NCI-H1436 (cell line): ENCODE measurements at places on chromosomes 1 and 21.

- no peak for DNase-seq
Observed at GRCh38 chr1:5369223-5369622, 623.0 kb downstream of the NPHP4 start.

DNA sequence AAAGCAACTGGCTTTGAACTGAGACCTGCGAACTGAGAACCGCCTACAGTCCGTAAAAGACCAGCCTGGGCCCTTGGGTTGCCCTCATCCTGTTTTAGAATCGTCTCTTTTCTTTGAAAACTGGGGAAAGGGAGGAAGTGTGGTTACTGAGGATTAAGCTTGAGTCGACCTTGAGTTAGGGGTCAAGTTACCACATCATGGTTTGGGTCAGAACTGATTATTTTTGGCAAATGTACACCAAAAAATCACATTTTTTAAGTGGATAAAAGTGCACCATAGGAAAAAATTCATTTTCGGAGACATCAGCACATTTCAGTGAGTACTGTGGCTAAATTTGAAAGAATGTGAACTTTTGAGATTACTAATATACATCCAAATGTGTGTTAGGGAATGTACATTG lies 76.9 kb upstream of the KAZN start:
- DNase-seq, result no peak

- DNase-seq, result no peak
Observed at GRCh38 chr1:32172621-32173245, 6.7 kb upstream of the TXLNA start.

- DNase-seq, result no peak
Observed at GRCh38 chr1:219076326-219076937, 97.2 kb upstream of the LYPLAL1 start.

DNA sequence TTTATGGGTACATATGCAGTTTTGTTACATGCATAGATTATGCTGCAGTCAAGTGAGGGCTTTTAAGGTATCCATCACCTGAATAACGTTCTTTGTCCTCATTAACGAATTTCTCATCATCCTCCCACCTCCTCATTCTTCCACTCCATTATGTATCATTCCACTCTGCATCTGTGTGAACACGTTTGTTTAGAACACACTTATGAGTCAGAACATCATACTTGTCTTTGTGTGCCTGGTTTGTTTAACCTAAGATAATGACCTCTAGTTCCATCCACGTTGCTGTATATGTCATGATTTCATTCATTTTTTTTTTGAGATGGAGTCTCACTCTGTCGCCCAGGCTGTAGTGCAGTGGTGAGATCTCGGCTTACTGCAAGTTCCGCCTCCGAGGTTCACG lies 6.7 kb upstream of the MPC2 start:
- DNase-seq, result no peak

DNA sequence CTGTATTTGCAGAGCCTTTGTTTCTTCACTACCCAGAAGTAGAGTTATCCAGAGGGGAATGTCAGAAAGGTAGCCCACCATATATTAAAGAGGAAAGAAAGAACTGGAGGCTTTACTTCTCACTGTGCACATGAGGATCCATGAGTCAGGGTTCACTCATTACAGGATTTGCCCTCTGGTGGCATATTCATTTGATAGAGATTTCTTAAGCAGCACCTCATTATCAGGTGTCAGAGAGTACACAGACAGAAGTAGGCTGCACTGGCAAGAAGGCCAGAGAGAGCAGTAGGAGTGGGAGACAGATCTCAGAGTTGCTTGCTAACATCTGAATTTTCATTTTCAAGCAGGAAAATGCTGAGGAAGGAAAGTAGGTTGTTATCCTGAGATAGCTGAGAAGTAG lies 123.8 kb downstream of the PIK3R3 start:
- DNase-seq, result no peak

- no peak for DNase-seq
Observed at GRCh38 chr1:58735586-58735985, 35.7 kb upstream of the MYSM1 start.

DNA sequence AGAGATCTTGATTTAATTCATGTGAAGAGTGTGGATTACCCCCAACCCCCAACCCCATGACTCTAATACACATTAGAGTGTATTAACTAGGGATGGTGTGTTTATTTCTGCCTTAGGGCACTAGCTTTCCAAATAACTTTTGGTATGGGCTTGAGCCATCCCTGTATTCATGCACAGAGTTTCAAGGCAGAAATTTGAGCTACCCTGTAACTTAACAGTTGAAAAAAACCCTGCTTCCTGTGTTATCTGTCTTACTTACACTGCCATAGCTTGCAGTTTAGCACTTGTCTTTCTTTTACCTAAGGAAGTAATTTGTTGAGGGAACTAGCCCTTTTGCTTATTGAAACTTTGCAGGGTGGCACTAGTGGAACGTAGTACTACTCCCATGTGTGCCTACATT lies 6.3 kb downstream of the SRSF11 start:
- no peak for DNase-seq

GRCh38 chr21:21851657-21852056 lies 853.4 kb downstream of the NCAM2 start:
- no peak for DNase-seq

DNA sequence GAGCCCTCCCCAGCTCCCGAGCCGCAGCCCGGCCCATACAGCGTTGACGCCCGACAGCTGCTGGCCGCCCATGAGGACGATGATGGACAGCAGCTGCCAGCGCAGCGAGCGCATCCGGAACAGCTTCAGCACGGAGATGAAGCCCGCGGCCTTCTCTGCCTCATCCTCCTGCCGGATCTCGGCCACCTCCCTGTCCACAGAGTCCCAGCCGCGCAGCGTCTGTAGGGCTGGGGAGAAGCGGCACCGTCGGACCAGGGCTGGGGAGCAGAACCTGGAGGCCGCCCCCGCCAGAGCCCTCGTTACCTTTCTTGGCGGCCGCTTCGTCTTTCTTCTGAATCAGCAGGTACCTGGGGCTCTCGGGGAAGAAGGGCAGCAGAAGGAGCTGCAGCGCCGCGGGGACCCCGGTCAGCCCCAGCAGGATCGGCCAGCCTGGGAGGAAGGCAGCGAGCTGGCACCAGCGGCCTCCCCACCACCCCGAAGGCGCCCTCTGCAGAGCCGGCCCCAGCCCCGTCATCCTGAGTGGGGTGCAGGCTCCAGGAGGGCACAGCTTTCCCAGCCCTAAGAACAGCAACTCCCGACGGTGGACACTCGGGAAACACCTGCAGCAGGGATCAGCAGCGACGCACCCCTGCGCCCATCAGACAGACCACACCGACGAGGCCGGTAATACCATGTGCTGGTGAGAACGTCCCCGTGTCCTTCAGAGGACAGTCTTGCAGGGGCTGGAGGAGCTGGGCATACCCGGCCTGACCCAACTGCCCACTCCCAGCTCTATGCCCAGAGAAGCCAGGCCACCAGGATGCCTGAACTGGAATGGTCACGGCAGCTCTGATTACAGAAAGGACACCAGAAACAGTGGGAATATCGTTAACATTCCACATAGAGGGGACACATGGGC lies 13.8 kb upstream of the SLC2A7 start:
- DNase-seq, result no peak

GRCh38 chr1:94411237-94411636 lies 7.0 kb upstream of the ABCD3 start:
- no peak for DNase-seq

GRCh38 chr1:205751036-205751651 lies 1.2 kb upstream of the NUCKS1 start:
- peak; percentile 42 for DNase-seq

- no peak for DNase-seq
Observed at GRCh38 chr21:32303385-32303784, 4.7 kb downstream of the MRAP start.

DNA sequence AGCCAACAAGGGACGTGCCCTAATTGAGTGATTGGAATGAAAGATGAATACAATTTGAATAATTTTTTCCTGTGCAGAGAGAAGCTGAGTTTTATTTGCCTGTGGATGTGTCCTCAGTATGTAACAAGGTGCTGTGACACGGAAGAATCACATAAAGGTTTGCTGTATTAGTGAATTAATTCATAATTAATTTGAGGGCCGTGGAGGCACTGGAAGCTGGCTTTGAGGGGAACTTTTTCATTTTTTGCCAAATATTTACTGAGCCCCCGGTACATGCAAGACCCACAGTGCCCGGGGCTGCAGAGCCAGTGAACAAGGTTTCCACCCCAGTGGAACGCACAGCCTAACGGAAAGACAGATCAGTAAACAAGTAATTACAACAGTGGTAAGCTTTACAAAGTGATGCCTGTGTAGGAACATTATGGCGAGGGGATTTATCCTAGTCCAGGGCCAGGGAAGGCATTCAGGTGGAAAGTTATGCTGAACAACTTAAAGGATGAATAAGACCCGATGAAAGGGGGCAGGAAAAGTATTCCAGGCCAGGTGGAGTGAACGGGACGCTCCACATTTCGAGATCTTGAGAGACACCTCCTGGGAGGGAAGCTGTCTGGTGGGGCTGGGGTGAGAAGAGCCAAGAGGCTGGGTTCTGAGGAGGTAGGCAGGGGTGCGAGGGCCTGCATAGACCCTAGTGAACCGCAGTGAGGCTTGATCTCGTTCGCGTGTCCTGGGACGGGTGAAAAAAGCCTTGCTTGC lies 773 bp upstream of the RCC2 start:
- no peak for DNase-seq

DNA sequence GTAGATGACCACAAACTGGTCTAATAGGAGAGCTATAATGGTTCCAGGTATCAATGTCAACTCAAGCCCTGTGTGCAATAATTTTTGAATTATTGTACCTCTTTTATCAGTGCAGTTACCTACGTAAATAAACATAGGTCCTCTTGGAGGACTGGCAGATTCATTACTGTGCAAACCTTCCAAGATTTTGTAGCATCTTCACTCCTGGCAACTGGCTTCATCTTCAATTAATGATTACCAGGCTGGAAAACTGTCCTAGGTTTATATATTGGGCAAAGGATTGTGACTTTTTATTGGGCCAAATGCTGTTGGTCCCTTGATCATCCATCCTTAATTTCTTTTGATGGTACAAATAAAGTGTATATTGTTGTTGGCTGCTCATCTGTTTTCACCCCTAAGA lies 35.6 kb downstream of the C4BPA start:
- no peak for DNase-seq

GRCh38 chr1:150268340-150268704 lies 494 bp downstream of the APH1A start:
- no peak for DNase-seq
